ENCODE measurements at places on chromosomes 16 and 17.

DNA sequence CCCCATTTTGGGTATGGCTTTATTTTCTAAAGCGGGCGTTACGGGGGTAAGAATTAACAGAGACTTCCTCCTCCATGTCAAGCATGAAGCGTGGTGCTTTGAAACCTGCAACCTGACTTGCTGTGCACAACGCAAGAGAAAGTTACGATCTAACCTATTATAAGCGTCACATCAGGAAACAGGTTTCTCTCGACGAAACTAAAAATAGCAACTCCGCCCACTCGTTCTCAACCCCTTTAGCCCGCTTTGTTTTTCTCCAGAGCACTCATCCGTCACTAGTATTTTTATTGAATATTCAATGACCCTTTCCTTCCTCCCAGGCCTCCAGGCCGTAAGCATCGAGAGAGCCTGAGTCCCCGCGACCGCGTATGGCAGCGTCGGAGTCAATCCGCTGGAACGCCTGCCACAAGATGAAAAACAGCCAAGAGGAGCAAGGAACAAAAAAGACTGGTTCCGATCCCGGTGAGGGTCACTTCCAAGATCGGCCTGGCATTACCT is 555 bp downstream of the NUP88 start:
- DNase-seq = no peak

- no peak for DNase-seq
These were observed 378.7 kb upstream of the DYNLRB2 start for GRCh38 chr16:80161799-80162739.

GRCh38 chr16:85665373-85665740 is 23.4 kb downstream of the GINS2 start:
- DNase-seq = no peak

- DNase-seq = peak; percentile 97
These were observed 377.6 kb downstream of the CPPED1 start for GRCh38 chr16:12426122-12426521.

- DNase-seq = no peak
These were observed 377.1 kb downstream of the SOX9 start for GRCh38 chr17:72497915-72498314.

Data from NCI-H446 treated with DMSO at 0.1 percent for 48 hours (cell line).